ENCODE measurements at places on chromosomes 12 and 14.

DNA sequence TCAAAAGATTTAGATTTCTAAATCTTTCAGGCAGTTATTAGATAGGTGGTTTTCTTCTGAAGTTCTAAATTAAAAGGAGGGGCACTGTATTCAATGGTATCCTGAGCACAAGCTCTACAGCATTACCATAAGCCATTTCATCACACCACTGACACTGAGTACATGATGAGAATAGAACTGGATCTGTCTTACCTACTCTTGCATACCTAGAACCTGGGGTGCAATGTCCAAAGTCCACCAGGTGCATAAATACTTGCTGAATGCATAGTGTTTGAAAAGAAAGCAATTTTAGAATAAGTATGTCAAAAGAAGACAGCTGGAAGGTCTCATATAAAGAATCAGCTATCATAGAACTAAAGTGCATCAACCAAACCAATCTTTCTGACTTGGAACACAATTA lies 85.5 kb upstream of the ACTN1 start:
- DNase-seq, result no peak

DNA sequence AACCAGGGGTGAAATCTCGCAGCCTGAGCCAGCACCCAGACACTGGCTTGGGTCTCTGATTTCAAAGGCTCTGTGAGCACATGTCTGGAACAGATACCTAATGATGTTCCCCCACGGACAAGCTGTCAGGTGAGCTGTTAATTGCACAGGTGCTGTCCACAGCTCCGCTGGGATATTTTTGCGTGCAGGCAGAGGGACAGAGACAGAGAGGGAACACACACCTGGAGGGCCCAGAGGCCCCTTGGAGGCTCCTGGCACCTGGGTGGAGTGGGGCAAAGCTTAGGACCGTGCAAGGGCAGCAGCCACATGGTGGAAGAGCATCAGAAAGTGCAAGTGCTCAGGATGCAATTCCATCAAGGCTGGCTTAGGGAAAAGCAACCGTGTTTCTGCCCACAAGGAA lies 57.3 kb downstream of the ARL6IP4 start:
- no peak for DNase-seq

DNA sequence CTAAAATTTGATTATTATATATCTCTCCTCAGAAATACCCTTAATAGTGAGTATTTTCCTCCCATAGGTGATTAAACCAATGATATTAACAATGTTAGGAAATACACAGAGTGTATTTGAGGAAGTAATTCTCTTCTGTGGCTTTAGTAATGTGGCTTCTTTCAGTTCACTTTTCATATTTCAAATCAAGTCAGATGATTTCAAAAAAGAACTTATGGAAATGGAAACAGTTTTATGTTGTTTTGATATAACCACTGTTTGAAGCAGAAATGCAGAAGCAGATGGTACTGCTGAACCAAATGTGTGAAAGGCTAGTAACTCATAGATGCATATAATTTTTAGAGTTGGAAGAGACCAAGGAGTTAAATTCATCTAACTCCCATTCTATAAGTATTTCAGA lies 1.9 kb upstream of the GPR33 start:
- DNase-seq, result no peak

- no peak for DNase-seq
Observed at GRCh38 chr12:132724506-132725241, 14.0 kb downstream of the PGAM5 start.

DNA sequence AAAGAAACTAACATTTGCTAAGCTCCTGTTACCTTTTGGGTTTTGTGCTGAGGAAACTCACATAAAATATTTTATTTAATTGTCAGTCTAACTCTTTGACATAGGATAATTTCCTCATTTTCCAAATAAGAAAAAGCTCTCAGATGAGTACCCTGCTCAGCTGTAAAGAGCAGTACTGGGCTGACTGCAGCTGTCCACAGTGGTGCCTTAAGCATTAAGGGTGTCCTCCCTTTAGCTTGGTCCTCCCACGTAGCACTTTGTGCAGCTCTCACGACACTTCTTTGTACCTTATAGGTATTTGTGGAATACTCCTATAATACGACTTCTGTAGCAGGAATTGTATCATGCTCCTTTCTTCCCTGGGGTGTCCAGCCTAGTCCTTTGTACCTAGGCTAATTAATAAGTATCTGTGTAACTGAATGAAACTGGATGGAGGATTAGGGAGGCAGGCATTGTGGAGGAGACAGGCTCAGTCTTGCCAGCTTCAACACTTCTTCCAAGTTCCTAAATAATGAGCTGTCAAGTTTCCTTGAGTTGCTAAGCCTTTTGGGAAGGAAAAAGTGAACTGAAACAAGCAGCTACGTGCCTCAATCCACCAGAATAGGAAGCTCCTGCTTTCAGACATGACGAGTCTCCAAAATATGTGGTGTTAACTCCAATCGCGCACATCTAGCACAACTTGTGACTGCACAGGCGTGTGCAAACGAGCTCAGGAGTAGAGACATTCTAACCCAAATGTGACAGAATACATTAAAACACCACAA lies 123.0 kb downstream of the SLC38A4 start:
- DNase-seq, result no peak

DNA sequence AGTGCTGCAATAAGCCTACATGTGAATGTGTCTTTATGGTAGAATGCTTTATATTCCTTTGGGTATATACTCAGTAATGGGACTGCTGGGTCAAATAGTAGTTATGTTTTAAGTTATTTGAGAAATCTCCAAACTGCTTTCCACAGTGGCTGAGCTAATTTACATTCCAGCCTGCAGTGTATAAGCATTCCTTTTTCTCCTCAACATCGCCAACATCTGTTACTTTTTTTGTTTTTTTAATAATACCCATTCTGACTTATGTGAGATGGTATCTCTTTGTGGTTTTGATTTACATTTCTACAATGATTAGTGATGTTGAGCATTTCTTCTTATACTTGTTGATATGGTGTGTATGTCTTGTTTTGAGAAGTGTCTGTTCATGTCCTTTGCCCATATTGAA lies 1186.2 kb downstream of the BCL11B start:
- DNase-seq, result no peak

DNA sequence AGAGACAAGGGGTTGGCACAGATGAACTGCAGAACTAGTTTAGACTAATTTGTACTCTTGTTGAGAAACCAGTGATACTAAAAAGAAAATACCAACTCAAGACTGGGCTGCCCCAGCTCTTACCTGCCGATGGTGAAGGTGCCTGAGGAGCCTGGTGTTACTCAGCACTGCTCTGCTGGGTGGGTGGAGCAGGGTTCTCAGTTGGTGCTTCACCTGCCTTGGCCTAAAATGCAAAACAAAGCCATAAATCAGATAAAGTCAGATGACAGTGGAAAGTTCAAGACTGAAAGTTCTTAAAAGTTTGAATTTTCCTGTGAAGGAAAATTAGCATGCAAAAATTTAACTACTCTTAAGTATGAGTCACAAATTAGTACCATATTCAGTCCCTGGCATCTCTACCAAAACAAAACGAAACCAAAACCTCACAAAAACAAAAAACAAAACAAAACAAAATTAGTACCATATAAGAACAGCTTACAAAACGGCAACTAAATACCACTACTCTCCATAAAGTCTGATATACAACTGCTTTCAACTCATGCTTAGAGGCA lies 21.9 kb downstream of the YBX3 start:
- no peak for DNase-seq

DNA sequence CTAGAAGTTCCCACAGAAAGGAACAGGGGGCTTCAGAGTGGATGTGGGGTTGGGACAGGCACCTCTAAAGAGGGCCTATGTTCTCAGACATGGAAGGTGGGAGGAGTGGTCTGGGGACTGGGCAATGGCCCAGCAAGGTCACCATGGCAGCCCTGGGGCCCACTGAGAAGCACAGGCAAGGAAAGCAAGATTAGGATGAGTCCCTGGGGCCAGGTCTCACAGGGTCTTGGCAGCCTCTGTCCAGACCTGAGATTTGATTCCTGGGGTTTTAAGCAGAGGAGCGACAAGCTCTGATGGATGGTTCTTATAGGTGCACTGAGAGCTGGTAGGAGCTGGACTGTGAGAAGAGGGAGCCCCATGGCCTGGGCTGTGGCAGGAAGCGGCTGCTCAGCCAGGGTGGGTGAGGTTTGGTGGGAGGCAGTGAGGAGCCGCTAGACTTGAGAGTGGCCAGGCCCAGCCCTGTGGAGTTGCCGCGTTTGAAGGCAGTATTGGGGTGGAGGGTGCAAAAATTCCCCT lies 44.0 kb downstream of the DLK1 start:
- no peak for DNase-seq

- DNase-seq, result peak; percentile 14
Observed at GRCh38 chr14:93892923-93893558, 34.1 kb upstream of the FAM181A start.

DNA sequence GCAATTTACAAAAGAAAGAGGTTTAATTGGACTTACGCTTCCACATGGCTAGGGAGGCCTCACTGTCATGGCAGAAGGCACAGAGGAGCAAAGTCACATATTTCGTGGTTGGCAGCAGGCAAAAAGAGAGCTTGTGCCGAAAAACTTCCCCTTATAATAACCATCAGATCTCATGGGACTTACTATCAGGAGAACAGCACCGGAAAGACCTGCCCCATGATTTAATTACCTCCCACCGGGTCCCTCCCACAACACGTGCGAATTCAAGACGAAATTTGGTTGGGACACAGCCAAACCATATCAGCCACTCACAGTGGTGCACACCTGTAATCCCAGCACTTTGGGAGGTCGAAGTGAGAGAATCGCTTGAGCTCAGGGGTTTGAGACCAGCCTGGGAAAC lies 68.5 kb downstream of the FBXL14 start:
- no peak for DNase-seq

- DNase-seq, result no peak
Observed at GRCh38 chr14:29937116-29937515, 9.5 kb upstream of the PRKD1 start.

GRCh38 chr12:27851311-27851710 lies 71.3 kb upstream of the MANSC4 start:
- DNase-seq, result no peak

DNA sequence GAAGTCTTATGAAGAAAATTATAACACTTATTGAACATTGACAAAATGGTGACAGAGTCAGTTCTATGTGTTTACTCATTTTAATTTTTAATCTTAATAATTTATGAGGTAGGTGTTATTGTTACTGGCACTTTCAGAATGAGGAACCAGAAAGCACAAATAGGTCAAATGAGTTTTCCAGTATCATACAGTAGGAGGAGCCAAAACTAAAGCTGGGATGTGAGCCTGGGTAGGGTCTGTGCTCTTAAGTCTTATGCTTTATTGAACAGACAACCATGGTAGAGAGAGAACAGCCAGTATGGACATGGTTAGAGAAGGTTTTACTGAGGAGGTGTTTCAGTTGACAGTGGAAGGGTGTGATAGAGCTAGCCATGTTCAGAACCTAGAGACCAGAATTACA lies 775.7 kb downstream of the TMTC2 start:
- no peak for DNase-seq

DNA sequence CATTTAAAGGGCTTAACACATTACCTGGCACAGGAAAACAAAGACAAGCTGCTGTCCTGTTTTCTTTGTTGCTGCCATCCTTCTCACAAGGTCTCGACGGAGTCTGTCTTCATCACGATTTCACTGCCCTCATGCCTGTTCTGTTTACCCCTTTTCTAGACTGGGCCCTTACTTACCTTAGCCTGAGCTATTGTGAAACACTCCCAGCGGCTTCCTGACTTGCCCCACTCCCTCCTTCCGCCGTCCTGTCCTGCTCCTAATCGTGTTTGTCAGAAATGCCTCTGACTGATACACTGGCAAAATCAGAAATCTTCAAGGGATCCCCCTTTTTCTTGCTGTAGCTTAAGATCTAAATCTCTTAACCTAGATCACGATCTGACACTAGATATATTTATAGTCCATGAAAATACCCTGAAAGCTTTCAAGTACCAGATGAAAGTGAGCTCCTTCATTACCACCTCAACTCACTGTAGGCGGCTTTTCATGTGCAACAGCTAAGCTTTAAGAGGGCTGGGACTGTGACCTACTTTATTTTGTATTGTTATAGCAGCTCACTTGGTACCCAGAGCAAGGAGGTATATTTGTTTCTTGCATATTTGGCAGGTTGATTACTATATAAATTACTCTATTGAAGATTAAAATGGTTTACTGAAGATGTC lies 32.1 kb downstream of the TECPR2 start:
- DNase-seq, result no peak

Measured in activated CD8-positive, alpha-beta memory T cell treated with anti-CD3 and anti-CD28 coated beads for 1 hour (primary cell).